ENCODE measurements at places on chromosomes 2 and 18. TPM values are rescaled to one million over a fixed set of nuclear protein-coding genes. Genes with fewer than 3 reads are reported as not detected.

Gene MEIS1
- polyA plus RNA-seq = 100 TPM

Gene RAB27B
- 5.3 TPM for polyA plus RNA-seq

Gene CDK15
- 1.3 TPM for polyA plus RNA-seq

Gene POMC
- polyA plus RNA-seq = 8.0 TPM

Gene FNDC4
- polyA plus RNA-seq = 7.3 TPM

Gene WDPCP
- polyA plus RNA-seq = 11.1 TPM

Gene WNT10A
- polyA plus RNA-seq = 0.98 TPM

DNA sequence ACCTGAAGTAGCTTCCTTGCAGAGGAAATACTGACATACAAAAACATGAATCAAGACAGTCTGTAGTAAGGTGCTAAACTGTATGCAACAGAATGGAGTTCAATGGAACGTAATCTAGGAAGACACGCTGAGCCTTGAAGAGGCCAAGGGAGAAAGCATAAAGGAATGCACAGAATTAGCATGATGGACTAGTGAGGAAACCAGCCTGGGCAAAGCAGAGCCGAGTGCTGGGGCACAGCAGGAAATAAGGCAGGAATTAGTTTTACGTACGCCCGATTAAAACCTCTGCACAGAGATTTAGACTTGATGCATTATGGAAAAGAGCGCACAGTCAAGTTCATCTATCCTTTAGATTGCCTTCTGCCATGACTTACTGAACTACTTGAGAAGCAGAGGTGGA, 200.3 kb downstream of the DLGAP1 start:
- no peak for DNase-seq

- DNase-seq = no peak
Observed at GRCh38 chr2:26245810-26246209, 1.1 kb downstream of the HADHB start.

DNA sequence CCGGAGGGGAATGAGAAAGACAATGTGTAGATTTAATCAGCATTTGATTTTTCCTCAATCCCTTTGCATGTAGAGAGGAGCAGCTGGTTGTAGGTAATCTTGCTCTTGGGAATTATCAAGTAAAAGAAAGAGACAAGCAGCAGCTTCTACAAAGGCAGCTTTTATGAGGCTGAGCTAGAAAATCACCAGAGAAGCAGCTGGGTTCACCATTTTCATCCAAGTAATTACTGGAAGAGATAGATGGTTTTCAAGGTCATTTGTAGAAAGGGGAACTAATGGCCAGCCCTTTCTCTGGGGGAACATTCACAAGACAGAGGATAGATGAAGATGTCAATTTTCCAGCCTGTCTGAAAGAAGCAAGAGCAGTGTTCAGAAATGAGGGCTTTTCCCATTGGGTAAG, 113.0 kb downstream of the RND3 start:
- no peak for DNase-seq

- no peak for DNase-seq
Observed at GRCh38 chr2:168090366-168091135, 156.8 kb downstream of the STK39 start.

DNA sequence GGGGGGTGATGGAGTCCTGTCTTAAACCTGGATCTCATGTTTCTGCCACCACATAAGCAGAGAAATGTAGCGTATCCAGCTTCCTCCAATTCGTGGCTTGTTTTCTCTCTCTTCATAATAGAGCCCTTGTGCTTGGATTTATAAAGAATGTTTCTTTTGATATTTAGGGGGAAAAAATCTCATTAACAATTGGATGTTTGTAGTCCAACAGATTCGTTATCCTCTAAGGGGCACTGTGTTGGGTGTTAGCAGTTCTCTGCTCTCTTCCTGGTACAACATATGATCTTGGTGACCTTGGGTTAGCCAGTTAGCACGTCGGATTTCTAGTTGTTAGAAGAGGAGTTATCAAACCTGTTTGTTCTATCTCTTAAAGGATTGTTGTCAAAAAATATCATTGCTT, 127.8 kb downstream of the FMNL2 start:
- no peak for DNase-seq

DNA sequence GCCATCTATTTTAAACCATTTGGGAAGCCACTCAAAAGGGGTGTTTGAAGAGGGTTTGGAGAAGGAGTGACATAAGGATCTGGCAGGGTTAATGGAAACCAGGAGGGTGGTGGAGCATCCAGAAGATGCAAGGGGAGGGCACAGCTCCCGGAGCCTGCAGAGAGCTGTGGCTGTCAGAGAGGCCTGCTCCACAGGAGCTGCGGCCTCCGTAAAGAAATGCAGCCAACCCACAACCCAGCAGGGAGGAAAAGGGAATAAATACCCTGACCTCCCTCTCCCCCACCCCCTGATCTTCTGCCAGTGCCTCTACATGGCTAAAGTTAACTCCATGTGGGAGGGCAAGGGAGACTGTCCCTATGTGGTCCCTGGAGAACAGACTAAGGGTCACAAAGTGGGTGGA, 567.1 kb upstream of the POU3F3 start:
- DNase-seq = no peak

DNA sequence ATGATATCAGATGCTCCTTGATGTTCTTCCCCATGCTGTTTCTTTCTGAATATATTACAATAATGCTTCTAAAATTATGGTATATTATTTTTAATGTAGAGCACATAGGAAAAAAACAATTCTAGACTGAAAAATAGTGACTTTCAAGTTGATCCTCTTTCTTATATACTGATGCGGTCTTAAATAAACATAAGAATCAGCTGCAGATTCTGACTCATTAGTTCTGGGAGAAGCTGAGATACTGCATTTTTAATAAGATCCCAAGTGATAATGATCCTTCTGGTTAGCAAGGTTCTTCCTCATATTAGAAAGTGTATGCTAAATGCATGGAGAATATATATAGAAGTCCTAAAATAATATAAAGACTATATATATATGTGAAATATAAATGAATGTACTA, 124.9 kb downstream of the XIRP2 start:
- DNase-seq = no peak

DNA sequence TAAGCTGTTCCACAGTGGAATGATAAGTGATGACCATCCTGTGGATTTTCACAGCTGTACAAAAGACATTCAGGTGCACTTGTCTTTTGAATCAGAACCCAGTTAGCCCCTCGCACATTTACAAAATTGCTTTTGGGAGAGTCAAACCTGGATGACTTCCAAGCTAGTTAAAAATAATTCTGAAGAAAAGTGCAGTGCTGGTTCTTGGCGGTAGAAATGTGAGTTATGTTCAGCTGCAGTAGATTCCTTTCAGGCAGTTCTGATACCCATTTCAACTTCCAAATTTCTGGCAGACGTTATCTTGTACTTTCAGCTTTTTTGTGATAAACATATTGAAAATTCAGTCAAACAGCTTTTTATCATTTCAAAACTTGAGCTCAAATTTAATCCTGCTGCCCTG, 324.7 kb downstream of the NRXN1 start:
- no peak for DNase-seq

GRCh38 chr2:42314892-42315468, 46.0 kb downstream of the COX7A2L start:
- no peak for DNase-seq

DNA sequence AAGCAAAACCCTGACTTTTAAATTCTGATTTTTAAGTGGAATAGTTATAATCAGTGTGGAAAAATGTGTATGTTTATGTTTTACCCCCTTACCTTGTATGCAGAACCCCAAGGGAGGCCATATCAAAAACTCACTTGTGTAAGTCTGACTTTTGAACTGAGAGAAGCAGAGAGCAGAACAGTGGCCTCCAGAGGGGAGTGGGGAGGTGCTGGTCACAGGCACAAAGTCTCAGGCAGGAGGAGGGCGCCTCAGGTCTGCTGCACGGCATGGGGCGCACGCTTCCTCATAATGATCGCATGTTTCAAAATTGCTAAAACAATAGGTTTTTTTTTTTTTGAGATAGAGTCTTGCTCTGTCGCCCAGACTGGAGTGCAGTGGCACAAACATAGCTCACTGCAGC, 127.8 kb downstream of the TPO start:
- no peak for DNase-seq

GRCh38 chr2:120887741-120888231, 152.1 kb downstream of the GLI2 start:
- no peak for DNase-seq

DNA sequence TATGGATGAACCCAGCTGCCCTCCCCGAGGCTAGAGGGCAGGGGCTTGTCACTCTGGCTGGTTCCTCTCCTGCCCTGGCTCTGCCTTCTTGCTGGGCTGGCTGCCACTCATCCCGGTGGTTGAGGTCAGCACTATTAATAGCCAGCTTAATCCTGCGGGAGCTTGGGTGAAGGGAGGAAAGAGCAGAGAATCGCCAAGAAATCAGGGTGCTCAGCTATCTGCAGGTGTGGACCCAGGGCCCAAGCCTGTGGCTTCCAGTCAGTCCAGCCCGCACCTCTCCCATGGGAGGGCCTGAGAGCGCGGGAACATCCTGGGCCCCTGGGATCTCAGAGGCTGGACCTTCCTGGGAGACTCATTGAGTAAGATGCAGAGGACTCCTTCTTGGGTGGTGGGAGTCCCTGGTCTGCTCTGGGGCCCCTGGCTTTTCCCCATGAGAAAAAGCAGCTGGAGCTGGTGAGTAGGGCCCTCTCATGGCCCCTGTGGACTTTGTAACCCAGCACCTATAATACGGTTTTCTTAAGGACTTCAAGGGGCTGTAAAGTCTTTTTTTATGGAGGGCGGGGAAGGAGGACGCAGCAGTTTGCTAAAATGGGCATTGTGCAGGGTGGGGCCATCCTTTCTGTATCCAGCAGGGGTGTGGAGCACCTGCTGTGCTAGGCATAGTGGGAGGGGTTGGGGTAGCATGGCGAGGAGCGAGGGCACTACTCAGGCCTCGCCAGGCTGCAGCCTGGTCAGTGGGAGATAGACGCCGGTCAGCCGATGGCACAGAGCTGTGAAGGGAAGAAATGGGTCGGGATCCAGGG, 27.4 kb upstream of the CNNM3 start:
- no peak for DNase-seq

DNA sequence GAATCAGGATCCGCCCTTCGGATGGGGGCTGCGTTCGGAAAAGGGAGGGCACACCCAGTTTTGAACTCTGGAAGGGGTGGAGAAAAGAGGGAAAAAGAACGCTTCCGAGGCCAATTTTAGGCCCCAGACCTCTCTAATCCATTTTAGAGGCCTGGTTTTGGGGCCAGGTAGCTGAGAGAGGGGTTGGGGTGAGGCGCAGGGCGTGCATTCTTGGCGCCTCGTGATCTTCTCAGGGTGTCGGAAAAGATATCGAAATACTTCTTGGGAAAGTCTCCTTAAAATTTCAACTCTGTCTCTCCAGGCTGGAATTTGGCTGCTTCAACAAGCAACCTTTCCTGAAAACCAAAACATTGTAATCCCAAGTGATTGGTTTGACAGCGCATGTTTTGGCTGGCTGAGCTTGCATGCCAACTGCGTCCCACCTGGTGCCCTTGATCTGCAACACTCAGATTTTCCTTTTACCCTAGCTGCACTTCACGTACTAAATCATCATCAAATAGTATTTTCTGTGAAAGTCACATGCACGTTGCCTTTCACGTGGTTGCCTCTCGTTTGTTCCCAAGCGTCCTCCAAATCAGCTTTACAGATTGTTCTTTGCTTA, 864 bp upstream of the XPO1 start:
- DNase-seq = no peak

GRCh38 chr2:188993247-188993646, 19.1 kb downstream of the COL3A1 start:
- DNase-seq = no peak

- no peak for DNase-seq
Observed at GRCh38 chr2:147862859-147863516, 18.2 kb downstream of the ACVR2A start.

DNA sequence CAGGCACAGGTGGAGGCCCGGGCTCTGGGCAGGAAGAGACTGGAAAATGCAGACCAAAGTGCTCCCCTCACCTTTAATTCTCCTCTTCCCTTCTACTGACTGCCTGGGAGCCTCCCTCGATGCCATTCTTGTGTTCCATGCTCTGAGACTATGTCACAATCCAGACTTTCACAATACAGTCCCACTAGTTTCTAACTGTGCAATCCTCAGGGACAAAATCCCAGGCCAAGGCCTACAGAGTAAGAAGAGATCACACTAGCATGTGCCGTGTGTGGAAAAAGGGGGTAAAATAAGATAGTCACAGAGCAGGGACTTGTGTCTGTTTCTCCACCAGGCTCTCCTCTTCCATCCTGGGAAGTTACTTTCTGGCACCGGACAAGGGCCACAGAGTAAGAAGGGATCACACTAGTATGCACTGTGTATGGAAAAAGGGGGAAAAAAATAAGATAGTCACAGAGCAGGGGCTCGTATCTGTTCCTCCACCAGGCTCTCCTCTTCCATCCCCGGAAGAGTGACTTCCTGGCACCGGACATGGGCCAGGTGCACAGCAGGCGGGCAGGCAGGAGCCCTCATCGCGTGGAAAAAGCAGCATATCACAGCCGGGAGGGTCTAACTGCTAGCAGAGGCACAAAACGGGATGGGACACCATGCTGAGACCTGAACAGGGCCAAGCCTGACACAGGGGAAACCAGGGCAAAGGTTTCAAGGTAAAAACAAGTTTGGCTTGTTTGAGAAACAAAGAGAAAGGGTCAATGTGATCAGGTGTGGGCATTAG, 9.6 kb downstream of the CYB5A start:
- no peak for DNase-seq
